CD4-positive, alpha-beta T cell treated with Interleukin-4 for 4 hours (primary cell): ENCODE measurements at places on chromosomes 6 and 20.
A peak's percentile ranks its signal among the peaks of the same experiment; 100 is the strongest.

DNA sequence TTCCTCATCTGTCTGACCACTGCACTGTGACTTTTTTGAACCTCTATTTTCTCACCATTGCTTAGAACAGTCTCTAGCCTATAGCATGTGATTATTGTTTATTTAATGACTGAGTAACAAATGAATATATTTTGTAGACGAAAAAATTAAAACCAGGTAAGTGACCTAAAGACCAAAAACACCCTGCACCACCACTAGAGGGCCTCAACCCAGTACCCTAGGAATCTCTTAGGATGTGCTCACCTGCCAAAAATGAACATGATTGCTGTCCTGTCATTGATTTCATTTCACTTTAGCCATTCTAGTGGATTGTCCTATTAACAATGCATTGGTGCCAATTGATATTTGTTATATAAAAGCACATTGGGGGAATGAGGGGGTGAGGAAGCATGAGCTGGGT lies 199.1 kb downstream of the COL9A1 start:
- no peak for DNase-seq

DNA sequence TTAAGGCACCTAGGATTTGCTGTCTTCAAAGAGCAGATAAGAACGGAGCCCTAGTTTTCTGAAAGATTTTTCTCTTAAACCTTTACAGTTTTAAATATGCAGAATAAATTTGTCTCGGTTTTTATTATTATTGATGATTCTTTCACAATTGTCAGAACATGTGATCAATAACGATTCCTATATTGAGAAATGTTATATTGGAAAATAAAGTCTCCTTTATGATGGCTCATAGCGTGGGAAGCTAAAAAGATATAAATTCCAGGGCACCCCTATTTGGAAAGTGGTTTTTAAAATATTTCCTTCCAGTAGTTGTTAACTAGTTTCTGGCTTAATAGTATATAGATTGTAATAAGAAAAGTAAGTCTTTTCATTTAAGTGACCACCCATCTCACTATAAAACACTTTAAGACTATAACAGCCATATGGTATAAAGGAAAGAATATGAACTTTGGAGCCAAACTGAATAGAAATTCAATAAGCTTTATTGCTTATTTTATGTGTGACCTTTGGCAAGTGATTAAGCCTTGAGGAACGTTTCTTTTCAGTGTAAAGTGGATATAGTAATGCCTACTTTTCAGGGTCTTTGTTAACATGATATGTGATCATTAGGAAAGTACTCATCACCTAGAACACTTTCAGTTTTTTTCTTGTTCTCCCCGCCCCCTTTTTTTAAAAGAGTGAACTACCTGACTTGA lies 369.6 kb downstream of the LAMA2 start:
- DNase-seq, result no peak

GRCh38 chr20:35004051-35004725 lies 48.5 kb downstream of the MYH7B start:
- no peak for DNase-seq

DNA sequence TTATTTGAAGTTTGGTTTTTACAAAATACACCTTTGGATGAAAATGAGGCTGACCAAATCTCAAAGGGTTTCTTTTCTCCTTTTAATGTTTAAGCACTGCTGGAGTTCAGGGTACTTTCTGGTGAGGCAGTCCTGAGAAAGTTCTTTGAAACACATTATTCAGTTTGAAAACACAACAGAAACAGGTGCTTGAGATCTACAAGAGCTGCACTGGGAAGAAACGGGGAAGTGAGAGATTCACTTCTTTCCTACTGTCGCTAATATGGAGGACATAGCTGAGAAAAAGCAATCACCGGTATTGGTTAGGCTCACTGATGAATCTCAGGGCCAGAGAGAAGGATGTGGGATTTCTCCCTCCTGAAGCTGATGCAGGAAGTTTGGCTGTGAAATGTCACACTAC lies 22.9 kb upstream of the TMEM170B start:
- DNase-seq, result no peak

DNA sequence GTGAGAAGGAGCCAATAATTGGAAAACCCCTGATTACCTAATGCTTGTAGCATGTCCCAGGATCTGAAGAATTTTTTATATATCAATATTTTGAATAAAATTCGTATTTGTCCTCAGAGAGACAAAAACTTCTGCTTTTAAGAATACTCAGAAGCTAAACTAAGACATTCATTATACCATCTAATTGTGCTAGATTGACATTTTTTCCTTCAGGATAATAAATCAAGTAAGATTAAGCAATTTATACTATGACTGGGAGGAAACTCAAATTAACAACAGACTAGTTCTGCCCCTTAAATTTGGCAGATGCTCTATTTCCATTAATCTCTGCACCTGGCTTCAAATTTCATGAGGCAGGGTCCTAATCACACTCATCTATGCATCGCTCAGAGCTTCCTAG lies 291.4 kb downstream of the PLCB1 start:
- no peak for DNase-seq

GRCh38 chr20:58666702-58667101 lies 15.6 kb downstream of the STX16 start:
- no peak for DNase-seq

DNA sequence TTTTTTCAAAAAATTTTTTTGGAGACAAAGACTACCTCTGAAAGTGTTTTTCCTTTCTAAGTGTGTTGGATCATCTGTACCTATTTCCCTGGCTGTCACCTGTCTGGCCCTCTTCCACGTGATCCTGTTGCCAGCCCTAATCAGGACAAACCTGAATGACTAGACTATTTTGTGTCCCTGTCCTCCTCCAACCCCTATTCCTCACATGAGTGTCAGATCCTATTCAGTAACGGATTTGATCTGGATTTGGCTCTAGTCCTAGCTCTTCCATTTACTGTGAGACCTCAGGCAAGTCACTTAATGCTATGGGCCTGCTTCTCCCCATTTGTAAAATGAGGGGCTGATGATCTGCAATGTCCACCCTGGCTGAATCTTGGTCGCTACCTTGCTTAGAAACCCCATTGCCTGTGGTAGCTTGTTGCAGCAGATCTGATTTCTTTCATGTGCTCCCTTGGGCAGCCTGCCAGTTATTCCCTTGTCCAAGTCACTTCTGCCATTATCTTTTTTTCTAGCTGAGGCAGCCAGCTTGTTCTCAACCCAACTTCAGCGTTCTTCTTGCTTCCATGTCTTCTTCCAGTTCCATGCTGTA lies 4.8 kb downstream of the PHF20 start:
- DNase-seq, result no peak

GRCh38 chr6:135955099-135955498 lies 103.6 kb downstream of the PDE7B start:
- no peak for DNase-seq

DNA sequence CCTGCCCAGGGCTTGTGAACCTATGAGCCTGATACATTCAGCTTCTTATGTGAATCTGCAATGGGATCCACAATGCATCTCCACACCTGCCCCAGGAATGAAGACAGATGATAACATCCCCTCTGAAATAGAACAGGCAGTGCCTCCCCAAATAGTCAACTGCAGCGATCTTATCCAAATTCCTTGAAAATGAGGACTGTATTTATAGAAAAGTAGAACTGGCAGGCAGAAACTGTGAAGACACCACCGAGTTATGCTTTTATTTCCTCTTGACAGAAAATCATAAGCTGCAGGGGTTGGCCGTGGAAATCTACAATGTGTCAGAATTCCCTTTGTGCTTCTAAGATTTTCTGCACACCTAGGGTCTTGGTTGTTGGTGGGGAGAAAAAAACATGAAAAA lies 270.3 kb downstream of the TBC1D7 start:
- DNase-seq, result no peak

GRCh38 chr20:14785065-14785743 lies 447.8 kb upstream of the FLRT3 start:
- DNase-seq, result no peak

GRCh38 chr20:50557549-50558134 lies 47.5 kb downstream of the PTPN1 start:
- no peak for DNase-seq

DNA sequence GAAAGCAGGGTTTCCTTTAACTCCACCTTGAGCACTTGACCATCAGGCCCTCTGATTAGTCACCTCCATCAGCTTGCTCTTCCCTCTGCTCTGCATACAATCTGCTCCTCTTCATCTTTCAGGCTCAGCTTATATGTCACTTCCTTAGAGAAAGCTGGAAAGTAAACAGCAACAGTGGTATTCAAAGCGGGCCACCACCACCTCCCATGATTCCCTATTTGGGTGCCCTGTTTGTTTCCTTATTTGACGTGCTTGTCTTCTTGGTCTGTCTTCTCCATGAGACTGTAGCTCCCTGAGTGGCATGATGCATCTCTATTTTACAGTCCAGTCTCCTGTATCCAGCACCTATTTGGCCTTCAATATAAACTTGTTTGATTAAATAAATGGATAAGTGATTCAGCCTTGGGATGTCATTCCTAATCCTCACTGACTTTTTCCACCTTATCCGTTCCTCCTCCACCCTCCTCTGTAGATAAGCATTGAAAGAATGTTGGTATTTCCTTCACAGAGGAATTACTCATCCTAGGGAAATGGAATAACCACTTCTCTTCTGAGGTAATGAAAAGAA lies 102.8 kb upstream of the SGK1 start:
- DNase-seq, result no peak

GRCh38 chr6:101705866-101706265 lies 312.4 kb downstream of the GRIK2 start:
- no peak for DNase-seq

- no peak for DNase-seq
Measured at GRCh38 chr6:110430741-110431140, 15.4 kb upstream of the DDO start.

GRCh38 chr6:88548891-88549505 lies 382.9 kb upstream of the CNR1 start:
- no peak for DNase-seq

GRCh38 chr6:50815436-50816114 lies 3.1 kb upstream of the TFAP2B start:
- DNase-seq, result no peak

DNA sequence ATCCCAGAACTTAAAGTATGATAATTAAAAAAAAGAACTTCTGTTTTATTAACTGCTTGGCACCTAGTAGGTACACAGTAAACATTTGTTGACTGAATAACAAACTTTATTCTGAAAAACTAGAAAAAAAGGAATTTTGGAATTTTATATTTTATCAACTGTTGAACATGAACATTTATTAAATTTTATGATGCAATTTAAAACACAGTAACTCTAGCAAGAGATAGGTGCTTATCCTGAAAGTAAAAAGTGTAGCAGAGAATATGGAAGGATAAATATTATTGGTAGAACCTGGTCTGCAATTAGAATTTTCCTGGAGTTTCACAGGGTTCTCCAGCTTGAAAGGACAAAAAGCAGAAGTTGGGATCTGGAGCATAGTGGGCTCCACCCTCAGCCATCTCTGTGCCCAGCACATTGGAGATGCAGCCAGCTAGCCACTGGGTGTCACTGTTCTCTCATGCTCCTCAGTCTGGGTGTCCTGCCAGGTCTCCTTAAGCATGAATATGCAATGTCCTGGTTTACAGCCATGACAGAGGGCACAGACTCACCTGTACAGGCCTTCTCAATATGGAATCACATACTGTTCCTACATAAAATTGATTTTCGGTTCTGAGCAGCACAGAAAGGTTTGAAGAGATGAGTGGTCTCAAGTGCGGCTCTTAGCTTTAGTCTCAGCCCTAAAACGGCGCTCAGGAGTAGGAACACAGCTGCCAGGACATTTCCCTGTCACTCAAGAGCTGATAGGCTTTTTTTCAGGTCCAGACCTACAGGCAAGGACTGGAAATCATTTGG lies 31.7 kb upstream of the IL20RA start:
- DNase-seq, result peak; percentile 46

- DNase-seq, result no peak
Measured at GRCh38 chr20:34774449-34774848, 51.0 kb downstream of the NCOA6 start.

DNA sequence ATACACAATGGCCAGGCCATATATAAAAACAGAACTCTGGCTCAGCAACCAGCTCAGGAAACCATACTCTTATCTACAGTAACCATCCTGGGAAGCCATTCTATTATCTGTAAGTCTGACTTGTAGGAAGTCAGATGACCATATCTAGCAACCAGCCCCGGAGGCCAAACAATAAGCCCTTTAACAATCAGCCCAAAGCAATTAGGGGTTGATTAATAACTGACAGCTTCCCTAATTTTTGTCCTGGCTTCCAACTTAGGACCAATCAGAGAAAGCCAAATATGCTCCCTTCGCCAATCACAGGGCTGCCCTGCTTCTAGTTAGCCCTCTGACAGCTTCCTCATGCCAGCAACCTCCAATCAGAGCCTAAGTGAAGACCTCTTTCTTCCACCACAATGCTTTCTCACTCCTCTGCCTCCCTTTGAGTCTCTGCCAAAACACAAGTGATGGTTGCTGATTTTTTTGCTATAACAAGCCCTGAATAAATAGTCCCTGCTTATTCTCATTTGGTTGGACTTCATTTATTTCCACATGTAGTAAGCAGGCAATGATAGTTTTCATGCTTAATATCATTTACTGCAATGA lies 37.8 kb upstream of the STXBP5 start:
- no peak for DNase-seq

- DNase-seq, result no peak
Measured at GRCh38 chr6:101077344-101077743, 196.2 kb upstream of the ASCC3 start.

GRCh38 chr6:138194287-138194686 lies 24.0 kb downstream of the PBOV1 start:
- DNase-seq, result no peak

GRCh38 chr20:2652724-2653555 lies 508 bp downstream of the NOP56 start:
- DNase-seq, result no peak

GRCh38 chr20:7257692-7258466 lies 490.4 kb downstream of the BMP2 start:
- DNase-seq, result no peak

GRCh38 chr20:13822459-13822858 lies 37.6 kb downstream of the NDUFAF5 start:
- no peak for DNase-seq

DNA sequence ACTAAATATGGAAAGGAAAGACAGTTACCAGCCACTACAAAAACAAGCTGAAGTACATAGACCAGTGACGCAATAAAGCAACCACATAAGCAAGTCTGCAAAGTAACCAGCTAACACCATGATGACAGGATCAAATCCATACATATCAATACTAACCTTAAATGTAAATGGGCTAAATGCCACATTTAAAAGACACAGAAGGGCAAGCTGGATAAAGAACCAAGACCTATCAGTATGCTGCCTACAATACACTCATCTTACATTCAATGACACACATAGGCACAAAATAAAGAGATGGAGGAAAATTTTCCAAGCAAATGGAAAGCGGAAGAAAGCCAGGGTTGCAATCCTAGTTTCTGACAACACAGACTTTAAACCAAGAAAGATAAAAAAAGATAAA lies 24.1 kb downstream of the HLA-C start:
- DNase-seq, result no peak

- no peak for DNase-seq
Measured at GRCh38 chr6:3650959-3651697, 100.4 kb downstream of the PXDC1 start.
